ENCODE measurements at places on chromosomes 6 and 20. TPM values are rescaled to one million over a fixed set of nuclear protein-coding genes. Genes with fewer than 3 reads are reported as not detected.

DNA sequence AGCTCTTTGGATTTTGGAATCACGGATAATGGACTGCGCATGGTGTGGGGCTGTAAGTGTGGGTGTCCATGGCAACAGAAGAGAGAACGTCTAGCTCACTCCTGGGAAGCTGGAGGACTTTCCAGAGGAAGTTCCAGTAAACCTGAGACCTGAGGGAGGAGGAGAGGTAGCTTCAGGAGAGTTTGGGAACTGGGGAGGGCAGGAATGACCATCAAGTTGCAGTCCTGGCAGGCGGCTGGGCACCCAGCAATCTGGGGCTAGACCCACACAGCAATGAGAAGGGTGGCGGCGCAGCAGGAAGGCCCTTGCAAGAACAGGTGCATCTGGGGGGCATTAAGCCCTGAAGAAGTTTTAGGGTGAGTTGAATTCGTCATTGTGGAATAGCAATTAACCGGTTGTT is 95.9 kb downstream of the FOXC1 start:
- no peaks in the 10 kb centered on the region for H3K36me3 ChIP-seq
- no peaks in the 10 kb centered on the region for H3K27me3 ChIP-seq
- H3K4me3 ChIP-seq: no peak overlapping the region
- no peak for DNase-seq

DNA sequence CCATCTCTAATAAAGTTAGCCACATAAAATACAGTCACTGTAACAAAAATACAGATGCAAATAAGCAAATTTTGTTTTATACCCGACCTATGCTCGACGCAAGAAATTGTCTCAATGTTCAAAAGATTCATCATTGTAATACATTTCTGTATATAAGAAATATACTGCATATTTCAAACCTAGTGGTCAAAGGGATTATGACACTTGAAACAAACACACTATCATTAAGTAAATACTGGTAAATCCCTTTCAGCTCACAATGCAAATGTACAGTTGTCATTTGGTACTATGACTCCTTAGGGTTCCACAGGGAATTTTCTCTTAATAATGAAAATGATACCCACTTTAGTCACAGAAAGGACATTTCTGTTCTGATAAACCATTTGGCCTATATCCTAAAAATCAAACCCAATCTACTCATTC is 2.2 kb downstream of the HIVEP2 start:
- peak overlapping the region; percentile 98 for H3K4me3 ChIP-seq
- peaks cover 45% of the 10 kb centered on the region for H3K36me3 ChIP-seq
- peak overlapping the region; percentile 97 for H3K27ac ChIP-seq
- peaks cover 39% of the 10 kb centered on the region for H3K4me1 ChIP-seq
- H3K27me3 ChIP-seq: no peaks in the 10 kb centered on the region

DNA sequence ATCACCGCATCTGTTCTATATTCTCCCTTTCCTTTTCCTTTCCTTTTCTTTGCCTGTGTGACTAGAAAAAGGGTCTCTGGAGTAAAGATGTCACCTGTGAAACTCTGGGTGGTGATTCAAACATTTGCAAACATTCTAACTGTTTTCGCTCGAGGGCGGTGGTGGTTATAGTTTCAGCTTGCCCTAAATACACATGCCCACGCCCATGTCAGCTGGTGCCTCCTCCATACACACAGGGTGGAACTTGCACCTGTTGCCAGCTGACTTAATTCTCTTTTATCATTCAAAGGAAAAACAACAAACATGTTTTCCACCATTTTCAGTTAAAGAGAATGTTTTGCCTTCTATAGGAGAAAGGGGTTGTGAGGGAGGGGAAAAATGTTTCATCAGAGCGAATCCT is 381.9 kb upstream of the ARID1B start:
- no peaks in the 10 kb centered on the region for H3K4me1 ChIP-seq
- peaks cover 4% of the 10 kb centered on the region for H3K36me3 ChIP-seq
- no peaks in the 10 kb centered on the region for H3K27me3 ChIP-seq

Gene LAMA4
- 85.8 TPM for total RNA-seq

Gene TRIM10
- total RNA-seq: 2.7 TPM

Data from Calu3 (cell line).